ENCODE measurements at places on chromosomes 4 and X.

- no peak for DNase-seq
Measured at GRCh38 chrX:43753637-43754036, 97.5 kb downstream of the MAOA start.

DNA sequence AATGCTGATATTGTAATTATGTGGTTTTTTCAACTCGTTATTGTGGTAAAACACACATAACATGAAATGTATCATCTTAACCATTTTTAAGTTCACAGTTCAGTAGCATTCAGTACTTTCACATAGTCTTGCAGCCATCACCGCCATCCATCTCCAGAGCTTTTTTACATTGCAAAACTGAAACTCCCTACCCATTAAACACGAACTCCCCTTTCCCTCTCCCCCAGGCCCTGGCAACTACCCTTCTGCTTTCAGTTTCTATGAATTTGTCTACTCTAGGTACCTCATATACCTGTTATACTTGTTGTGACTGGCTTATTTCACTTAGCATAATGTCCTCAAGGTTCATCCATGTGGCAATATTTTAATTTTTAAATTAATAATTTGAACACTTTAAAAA, 380.6 kb downstream of the MAPK10 start:
- DNase-seq: no peak

DNA sequence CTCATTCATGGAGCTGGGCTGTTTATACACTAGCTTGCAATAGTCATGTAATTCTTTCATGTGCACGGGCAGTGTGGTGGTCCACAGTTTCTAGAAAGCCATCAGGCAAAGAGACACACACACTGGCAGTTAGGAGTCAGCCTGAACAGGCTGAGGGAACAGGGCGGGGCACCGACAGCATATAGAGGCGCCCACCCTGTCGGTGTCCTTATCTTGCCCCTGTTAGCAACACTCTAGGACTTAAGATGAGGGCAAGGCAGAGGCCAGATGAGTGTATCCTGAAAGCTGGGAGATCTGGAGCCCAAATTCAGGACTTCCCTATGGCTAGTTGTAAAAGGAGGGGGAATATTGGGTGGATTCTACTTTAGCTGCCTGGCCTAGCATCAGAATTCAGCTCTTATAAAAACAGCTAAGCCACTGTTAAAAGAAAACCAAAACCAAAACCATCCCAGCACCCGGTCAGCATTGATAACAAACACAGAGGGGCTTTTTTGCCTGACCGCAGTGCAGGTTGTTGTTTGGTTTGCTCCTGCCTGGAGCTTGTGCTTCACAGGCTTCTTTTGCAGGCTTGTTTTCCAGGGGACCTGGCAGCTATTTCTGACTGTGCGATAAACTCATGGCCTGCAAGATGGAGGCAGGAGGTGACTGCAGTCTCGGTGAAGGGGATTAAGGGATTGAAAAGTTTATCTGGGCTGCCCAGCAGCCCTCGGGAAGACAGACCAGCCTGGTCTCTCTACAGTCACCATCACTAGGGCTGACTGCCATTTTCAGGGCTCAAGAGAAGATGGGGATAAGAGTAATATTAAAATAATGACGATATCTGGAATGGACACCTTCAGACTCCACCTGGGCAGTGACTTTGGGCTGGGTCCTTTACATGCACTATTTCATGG, 638.9 kb downstream of the MID1IP1 start:
- DNase-seq: no peak

DNA sequence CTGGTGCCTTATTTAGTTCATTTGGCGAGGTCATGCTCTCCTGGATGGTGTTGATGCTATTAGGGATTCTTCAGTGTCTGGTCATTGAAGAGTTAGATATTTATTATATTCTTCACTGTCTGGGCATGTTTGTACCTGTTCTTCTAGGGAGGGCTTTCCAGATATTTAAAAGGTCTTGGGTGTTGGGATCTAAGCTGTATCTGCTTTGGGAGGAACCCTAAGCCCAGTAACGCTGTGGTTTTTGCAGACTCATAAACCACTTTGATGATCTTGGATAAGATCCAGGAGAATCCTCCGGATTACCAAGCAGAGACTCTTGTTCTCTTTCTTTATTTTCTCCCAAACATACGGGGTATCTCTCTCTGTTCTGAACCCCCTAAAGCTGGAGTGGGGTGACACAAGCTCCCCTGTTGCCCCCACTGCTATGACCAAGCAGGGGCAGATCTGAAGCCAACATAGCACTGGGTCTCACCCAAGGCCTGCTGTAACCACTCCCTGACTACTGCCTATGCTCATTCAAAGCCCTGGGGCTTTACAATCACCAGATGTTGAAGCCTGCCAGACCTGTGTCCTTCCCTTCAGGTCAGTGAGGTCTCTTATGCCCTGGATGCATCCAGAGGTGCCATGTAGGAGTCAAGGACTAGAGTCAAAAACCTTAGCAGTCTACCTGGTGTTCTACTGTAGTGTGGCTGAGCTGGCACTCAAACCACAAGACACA, 187.6 kb downstream of the GUCY2F start:
- DNase-seq: peak; percentile 60

GRCh38 chr4:165767671-165768070, 105.4 kb upstream of the TLL1 start:
- no peak for DNase-seq

GRCh38 chr4:81165861-81166430, 49.1 kb downstream of the PRKG2 start:
- DNase-seq: peak; percentile 23

DNA sequence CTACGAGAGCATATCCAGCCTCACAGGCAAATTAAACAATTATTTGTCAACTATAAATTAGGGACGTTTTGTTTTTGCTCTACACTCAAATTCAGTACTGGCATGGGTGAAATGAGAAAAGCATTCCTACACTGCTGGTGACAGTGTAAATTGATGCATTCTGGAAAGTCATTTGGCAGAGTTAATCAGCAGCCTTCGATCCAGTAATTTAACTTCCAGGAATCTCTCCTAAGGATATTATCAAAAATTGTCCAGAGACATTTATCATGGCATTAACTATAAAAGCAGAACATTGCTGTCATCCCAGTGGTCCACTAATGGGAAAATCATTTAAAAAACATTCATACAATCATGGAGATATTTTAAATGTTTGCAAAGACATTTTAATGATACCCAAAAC, 67.5 kb upstream of the MMAA start:
- no peak for DNase-seq

- no peak for DNase-seq
Measured at GRCh38 chr4:114310296-114310925, 288.2 kb upstream of the UGT8 start.

GRCh38 chrX:3669841-3670475, 43.5 kb downstream of the PRKX start:
- DNase-seq: no peak

GRCh38 chr4:89868999-89869589, 25.6 kb upstream of the MMRN1 start:
- no peak for DNase-seq

DNA sequence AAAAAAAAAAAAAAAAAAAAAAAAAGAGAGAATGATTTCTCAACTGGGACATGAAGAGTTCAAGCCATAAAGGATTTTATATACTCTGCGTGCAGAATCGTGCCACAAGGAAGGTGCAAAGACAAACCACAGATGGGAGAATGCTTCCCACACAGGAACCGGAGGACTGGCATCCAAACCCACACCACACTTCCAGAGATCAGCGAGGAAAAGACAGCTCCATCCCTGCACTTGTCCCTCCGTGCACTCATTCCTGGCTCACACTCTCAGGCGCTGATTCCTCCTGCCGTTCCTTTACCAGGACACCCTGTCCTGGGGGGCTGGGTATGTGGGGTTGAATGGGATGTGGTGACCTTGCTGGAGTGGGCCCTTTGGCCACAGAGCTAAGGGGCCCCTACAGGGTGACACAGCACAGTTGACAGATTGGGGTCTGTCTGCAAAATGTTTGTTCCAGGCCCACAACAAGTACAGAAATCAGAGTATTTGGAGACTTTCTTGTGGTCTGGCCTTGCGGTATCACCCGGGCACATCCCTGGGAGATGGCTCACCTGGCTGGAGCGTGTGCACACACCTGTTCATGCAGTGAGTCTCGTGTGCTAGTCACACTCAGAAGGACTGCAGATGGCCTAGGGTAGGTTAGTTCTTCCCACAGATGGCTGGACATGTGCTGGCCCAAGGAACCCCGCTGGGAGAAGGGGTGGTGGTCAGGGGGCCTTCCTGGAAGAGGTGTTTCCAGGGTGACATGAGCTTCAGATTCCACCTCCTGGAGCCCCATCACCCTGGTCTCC, 55.4 kb upstream of the GPR78 start:
- no peak for DNase-seq

DNA sequence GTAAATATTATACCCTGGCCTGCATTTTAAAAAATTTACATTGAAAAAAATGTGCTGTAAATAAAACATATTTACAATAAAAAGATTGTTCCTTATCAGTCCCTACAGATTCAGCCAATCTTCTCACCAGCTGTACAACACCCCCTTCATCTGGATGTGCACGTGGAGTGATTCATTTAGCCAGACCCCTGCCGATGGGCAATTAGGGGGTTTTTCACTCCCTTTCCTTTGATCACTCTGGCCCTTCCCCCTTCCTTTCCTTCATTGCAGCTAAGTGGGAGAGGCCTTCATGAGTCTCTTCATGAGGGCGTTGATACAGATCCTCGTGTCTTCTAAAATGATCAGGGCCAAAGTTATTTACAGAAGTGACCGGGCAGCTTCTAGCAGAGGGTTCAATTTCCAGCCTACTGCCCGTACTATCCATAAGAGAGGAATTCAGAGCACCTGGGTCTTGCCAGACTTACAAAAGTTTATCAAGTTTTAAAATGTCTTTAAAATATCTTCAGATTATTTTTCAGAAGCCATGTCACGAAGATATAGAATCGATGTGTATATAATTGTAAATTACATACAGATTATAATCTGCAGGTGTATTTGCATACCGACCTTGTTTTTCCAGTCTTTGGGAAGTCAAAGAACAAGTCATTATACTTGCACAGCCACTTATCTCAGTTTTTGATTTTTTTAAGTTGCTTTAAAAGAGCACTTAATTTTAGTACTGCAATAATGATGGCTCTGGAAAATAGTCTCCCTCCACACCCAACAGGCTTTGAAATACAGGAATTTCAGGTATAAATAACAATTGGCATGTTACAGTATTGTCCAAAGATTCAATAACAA, 21.4 kb upstream of the RASL11B start:
- no peak for DNase-seq

DNA sequence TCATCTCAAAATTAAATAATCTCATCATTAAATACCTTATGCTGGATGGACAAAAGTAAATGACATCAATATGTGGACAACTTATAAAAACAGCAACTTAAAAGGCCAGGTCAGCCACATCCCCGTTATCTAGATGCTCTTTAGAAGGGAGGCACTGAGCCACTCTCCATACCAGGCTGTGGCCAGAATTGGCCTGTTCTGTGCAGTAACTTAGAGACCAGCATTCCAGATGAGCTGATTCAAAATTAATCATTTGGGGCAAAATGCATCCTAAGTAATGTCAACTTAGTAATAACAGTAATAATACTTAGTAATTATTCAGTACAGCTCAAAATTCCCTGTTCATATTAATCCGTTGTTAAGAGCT, 373.6 kb downstream of the FBXW7 start:
- no peak for DNase-seq

GRCh38 chrX:110287605-110288004, 30.3 kb downstream of the AMMECR1 start:
- DNase-seq: no peak

- DNase-seq: no peak
Measured at GRCh38 chr4:175435381-175435783, 376.7 kb downstream of the GPM6A start.

- no peak for DNase-seq
Measured at GRCh38 chr4:23001478-23001877, 308.7 kb downstream of the GBA3 start.

GRCh38 chrX:11381464-11381863, 88.3 kb downstream of the AMELX start:
- DNase-seq: peak; percentile 68

GRCh38 chr4:99352602-99353537, at the start of gene ADH1C:
ADH1C (minus strand) TSS chr4:99352746; CDS start chr4:99352675, 71 bp downstream.
- peak; percentile 2 for DNase-seq

DNA sequence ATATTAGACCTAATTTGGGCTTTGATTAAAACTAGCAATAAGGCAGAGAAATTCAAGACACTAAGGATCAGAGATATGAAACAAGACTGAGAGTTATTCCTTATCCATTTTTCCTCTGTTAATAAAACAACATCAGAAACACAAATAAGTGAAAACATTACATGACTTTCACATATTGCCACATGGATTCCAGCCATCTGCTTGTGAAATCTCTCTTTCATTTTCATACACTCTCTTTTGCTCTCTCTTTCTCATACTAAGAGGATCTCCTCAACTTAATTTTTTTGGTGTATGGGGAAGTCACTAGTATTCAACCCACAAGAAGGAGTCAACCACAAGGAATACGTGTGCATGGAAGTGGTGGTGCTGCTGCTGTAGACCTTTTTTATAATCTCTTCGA, 183.0 kb downstream of the LDB2 start:
- DNase-seq: no peak

DNA sequence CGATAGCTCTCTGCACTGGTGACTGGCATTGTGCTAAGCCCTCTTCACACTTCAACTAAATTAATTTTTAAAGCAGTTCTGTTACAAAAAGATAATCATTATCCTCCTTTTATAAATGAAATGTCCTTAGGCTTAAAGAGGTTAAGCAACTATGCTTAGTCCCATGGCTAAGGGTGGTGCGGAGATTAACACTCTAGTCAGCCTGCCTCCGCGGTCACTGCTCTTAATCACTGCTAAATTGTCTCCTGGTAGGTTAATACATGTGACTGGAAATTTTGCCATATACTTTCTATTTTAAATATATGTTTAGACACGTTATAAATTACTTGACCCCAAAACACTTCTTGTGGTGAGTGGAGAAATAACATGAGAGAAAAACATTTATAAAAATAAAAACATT, 473.7 kb downstream of the CENPC start:
- no peak for DNase-seq

DNA sequence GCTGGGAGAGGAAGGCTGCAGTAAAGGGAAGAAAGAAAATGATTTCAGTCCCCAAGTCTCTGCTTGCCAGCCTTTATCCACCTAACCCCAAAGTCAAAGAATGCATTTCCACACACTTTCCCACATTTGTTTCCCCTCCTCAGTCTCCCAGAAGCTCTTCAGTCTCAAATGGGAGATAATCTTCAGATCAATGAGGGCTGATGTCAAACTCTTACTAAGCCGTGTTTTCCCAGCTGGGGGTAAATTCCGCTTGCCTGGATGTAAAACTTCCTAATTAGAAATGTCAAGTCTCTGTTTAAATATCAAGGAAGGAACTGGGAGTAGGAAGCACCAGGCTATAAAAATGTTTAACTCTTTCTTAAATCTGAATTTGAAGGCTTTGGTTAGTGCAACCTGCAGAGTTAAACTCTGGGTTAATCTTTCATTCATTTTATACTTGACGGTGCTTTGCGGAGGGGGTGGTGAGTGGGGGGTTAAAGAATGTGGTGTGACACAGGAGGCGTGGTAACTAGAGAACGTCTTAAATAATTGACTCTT, 601.4 kb upstream of the ACTRT1 start:
- no peak for DNase-seq

GRCh38 chr4:134001057-134001456, 200.5 kb downstream of the PABPC4L start:
- no peak for DNase-seq

- peak; percentile 80 for DNase-seq
Measured at GRCh38 chr4:22901631-22902030, 208.9 kb downstream of the GBA3 start.

GRCh38 chrX:67545893-67546495, 2.2 kb downstream of the AR start:
- peak; percentile 33 for DNase-seq

- no peak for DNase-seq
Measured at GRCh38 chr4:180598281-180598680, 1644.9 kb upstream of the TENM3 start.

GRCh38 chr4:127479031-127479622, 153.6 kb upstream of the INTU start:
- peak; percentile 50 for DNase-seq
